Right lobe of liver (tissue), 6 donors: ENCODE measurements at places on chromosomes 16 and 17. TPM values are rescaled to one million over a fixed set of nuclear protein-coding genes. Genes with fewer than 3 reads are reported as not detected.

The CA4 gene
- 0.33 TPM for total RNA-seq

The MRPL45 gene
- 25.8 TPM for total RNA-seq

The CCL13 gene
- 0.27 TPM for total RNA-seq

The MAP2K6 gene
- 2.1 TPM for total RNA-seq

The CCL4L2 gene
- not detected for total RNA-seq

The KPNA2 gene
- total RNA-seq: 28.8 TPM

The ENPP7 gene
- total RNA-seq: 43.2 TPM

The RAB37 gene
- 10.6 TPM for total RNA-seq

The C16orf86 gene
- 4.3 TPM for total RNA-seq

The TPSG1 gene
- 0.43 TPM for total RNA-seq

The HS3ST3B1 gene
- 29.2 TPM for total RNA-seq

The TBC1D26 gene
- total RNA-seq: not detected

The CCL4 gene
- total RNA-seq: 2.2 TPM

The HBZ gene
- total RNA-seq: 0.81 TPM

The DPEP3 gene
- total RNA-seq: not detected

The SLC13A2 gene
- 0.26 TPM for total RNA-seq

The KRTAP1-5 gene
- not detected for total RNA-seq

The GPR142 gene
- total RNA-seq: not detected

The GLIS2 gene
- 1.4 TPM for total RNA-seq

The FAAP100 gene
- 14.0 TPM for total RNA-seq

The LCAT gene
- 29.4 TPM for total RNA-seq

The ALKBH5 gene
- 68.4 TPM for total RNA-seq

The KRTAP1-1 gene
- not detected for total RNA-seq

The SPHK1 gene
- total RNA-seq: 0.97 TPM

The GGA3 gene
- 16.1 TPM for total RNA-seq

The KRT24 gene
- total RNA-seq: not detected

The ITFG1 gene
- 40.9 TPM for total RNA-seq

The GDPD1 gene
- total RNA-seq: 1.1 TPM

The LRRC45 gene
- 14.0 TPM for total RNA-seq

The NHLRC4 gene
- total RNA-seq: 0.28 TPM

The SGCA gene
- total RNA-seq: 0.48 TPM

The HSPB9 gene
- total RNA-seq: 0.74 TPM

The CCDC78 gene
- not detected for total RNA-seq

The SDK2 gene
- total RNA-seq: 0.46 TPM

The TVP23A gene
- total RNA-seq: 0.06 TPM

The MARF1 gene
- total RNA-seq: 18.6 TPM

The TSPOAP1 gene
- total RNA-seq: 3.7 TPM

The NOTUM gene
- total RNA-seq: 3.1 TPM

The ZFPM1 gene
- 9.6 TPM for total RNA-seq

The MT1H gene
- total RNA-seq: 139 TPM

The SOCS7 gene
- 2.2 TPM for total RNA-seq

The MAP3K14 gene
- total RNA-seq: 5.1 TPM

The PYDC1 gene
- total RNA-seq: not detected

The EARS2 gene
- total RNA-seq: 32.3 TPM
